Caki2 (cell line): ENCODE measurements at places on chromosomes 11 and 22.

GRCh38 chr11:78030429-78031325 lies 7.6 kb upstream of the KCTD14 start:
- no peak for DNase-seq

DNA sequence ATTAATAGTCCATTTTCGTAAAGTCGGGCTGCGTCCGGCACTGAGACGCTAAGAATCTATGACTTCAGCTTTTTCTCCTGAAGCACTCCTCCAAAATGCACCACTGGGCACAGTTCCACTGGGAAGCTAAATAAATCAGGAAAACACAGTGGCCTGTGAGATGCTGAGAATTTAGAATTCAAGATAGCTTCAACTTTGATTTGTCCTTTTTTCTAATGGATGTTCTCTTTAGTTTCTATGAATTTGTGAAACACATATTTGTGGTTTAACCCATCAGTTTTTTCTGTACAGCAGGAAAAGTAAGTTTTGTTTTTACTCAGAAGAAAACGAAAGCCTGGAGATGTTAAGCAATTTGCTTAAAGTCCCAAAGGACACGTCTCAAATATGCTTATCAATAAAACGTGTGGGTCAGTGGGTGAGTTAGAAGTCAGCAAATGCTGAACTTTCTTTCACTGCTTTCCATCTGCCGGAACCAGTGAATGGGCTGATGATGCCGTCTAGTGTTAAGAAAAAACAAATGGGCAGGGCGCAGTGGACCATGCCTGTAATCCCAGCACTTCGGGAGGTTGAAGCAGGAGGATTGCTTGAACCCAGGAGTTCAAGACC lies 40.7 kb upstream of the CLMP start:
- DNase-seq: no peak

GRCh38 chr11:87290304-87290922 lies 252.7 kb downstream of the TMEM135 start:
- peak; percentile 17 for DNase-seq

GRCh38 chr11:84541731-84542340 lies 1085.3 kb downstream of the DLG2 start:
- DNase-seq: no peak

DNA sequence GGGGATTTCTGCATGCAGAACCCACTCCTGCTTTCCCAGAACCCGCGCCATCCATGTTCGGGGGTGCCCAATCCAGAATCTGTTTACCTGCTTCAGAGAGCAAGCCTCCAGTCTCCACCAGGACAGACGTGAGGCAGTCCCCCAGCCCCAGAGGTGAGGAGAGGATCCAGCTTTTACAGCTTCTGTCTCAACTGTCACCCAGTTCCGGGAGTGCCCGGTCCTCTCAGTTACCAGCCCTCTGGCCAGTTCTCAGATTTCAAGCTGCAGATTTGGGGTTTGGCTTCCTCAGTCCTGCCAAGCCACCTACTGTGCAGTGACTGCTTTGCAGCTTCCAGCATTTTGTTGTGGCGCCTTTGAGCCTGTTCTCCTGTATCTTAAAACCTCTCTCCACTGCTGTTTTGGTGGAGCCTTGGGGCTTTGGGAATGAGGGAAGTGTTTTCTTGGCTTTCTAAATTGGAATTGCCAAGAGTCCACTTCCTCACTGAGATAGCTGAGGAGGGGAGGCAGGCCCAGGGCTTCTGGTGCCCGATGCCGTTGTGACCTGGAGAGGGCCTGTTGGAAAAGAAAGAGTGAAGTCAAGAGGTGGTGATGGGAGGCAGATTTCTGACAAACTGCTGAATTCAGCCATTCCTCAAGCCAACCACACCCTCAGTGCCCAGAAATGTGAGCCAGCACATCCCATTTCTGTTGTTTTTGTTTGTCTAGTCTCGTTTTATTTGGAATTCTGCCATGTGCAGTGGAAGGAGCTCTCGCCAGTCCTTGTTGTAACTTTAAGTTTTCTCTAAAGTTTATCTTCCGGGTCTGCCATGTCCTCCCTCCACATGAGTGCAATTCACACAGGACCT lies 513.4 kb downstream of the TBC1D22A start:
- DNase-seq: peak; percentile 29

DNA sequence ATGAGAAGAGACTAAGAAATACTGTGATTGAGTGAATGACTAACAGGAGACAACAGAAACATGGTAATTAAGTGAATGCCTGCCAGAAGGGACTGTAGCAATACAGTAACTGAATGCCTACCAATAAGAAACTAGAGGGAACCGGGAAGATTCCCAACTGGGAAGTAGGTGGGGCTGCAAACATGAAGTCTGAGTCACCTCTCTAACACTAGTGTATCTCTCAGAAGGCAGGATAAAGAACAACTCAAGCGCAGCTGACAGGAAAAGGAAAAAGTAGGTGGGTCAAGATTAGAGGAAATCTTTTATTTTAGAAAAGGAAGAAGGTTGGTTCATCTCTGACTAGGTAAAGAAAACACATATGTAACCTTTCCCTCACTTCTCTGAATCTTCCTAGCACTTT lies 14.0 kb downstream of the C11orf42 start:
- DNase-seq: peak; percentile 84

- peak; percentile 25 for DNase-seq
Observed at GRCh38 chr22:43955883-43956782, 891 bp downstream of the SAMM50 start.

DNA sequence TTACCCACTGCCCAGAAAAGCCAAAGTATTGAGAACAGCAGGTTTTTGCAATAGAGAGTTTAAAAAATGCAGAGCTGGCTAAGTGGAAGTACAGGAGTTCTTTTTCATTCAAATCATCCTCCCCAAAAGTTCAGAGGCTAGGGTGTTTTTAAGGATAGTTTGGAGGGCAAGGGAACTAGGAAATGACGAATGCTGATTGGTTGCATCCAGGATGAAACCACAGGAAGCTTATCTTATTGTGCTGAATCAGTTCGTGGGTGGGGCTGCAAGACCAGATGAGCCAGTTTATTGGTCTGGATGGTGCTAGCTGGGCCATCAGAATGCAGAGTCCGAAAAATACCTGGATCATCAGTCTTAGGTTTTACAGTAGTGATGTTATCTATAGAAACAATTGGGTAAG lies 1427.1 kb downstream of the LRRC4C start:
- DNase-seq: no peak

DNA sequence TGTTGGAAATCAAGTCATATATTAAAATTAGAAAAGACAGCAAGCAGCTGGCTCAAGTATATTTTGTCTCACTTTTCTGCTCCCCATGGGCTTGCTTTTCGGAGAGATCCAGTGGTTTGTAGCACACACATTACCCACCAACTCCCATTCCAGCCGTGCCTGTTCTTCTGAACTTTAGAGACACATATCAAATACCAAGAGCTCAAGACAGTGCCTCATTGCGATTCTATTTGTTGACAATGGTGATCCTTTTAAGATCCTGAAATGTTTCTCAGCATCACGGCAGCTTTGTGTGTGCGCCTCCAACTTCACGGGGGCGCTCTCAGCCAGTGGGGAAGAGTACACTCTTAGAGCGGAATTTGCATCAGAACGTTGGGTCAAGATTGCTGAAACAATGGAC lies 52.9 kb downstream of the BARX2 start:
- DNase-seq: no peak

DNA sequence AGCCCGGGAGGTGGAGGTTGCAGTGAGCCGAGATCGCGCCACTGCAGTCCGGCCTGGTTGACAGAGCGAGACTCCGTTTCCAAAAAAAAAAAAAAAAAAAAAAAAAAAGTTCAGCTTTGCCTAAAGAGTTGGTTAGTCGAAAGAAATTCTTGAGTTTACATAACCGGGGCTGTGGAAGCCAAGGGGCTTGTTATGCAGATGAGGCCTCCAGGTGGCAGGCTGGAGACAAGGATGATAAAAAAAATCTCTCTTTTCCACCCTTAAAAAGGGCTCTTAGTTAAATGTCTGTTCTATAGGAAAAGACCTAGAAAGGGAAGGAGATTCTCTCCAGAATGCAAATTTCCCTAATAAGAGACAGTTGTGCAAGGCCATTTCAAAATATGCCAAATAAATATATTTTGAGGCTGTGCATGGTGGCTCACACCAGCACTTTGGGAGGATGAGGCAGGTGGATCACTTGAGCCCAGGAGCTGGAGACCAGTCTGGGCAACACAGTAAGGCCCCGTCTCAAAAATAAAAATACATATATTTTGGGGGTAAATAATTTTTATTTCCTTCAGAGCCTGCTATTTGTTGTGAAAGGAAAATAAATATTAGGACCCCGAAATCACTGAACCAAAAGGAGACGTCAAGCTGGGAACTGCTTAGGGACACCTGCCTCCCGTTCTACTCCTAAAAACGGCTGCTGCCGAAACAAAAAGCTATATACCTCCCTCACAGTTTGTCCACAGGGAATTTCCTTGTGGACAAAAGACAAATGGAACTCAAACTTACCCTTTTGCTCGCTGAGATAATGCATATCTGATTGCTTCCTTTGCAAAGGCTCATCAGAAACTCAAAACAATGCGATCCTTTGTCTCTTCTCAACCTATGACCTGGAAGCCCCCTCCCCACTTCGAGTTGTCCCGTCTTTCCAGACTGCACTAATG lies 2.4 kb upstream of the IFITM2 start:
- DNase-seq: peak; percentile 31

- no peak for DNase-seq
Observed at GRCh38 chr11:67634366-67635230, 4.9 kb upstream of the NUDT8 start.

DNA sequence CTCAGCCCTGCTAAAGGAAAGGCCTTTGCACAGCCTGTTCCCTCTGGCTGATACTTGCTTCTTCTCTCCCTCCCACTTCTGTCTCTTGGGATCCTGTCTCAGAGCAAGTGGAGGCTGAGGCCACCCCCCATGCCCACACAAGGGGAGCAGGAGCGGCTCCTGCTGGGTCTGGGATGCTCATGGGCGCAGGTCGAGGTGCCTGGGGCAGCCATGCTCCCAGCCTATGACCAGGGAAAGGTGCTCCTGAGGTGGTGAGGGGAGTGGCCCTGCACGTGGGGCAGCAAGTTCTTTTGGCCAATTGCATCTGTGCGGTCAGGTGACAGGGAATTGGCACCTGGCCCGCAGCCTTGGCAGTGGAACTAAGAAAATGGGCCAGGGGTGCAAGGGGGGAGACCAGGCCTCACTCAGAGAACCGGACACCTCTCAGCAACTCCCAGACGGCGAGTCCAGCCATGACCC lies 1.5 kb downstream of the MAPK11 start:
- DNase-seq: no peak

DNA sequence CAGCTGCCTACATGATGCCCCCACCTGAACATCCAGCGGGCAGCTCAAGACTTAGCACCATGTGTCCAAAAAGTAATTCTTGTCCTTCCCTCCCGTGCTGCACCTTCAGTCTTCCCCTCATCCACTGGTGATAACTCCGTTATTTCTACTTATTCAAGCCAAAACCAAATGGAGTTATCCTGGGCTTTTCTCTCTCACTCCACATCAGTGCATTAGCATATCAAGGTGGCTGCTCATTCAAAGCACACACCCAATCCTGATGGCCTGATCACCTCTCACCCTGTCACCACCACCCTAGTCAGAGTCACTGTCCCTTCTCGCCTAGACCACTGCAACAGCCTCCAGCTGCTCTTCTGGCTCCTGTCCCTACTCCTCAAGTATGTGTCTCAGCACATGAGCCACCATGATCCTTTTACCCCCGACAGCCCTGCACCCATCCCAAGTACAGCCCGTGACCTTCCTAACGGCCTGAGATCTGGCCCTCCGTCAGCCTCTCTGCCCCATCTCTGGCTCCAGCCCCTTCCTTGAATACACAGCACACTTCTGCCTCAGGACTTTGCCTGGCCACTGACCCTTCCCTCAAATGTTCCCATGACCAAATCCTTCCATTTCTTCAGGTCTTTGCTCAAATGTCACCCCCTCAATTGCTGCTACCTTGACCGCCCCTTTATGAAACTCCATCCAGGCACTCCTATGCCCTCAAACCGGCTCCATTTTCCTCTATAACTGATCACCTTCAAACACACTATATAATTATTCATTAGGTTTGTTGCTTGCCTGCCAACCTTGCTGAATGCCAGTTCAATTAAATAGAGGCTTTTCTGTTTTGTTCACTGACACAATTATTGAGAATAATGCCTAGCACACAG lies 19.7 kb upstream of the SLC25A1 start:
- DNase-seq: no peak

- no peak for DNase-seq
Observed at GRCh38 chr22:49966774-49967705, 6.5 kb downstream of the PIM3 start.

DNA sequence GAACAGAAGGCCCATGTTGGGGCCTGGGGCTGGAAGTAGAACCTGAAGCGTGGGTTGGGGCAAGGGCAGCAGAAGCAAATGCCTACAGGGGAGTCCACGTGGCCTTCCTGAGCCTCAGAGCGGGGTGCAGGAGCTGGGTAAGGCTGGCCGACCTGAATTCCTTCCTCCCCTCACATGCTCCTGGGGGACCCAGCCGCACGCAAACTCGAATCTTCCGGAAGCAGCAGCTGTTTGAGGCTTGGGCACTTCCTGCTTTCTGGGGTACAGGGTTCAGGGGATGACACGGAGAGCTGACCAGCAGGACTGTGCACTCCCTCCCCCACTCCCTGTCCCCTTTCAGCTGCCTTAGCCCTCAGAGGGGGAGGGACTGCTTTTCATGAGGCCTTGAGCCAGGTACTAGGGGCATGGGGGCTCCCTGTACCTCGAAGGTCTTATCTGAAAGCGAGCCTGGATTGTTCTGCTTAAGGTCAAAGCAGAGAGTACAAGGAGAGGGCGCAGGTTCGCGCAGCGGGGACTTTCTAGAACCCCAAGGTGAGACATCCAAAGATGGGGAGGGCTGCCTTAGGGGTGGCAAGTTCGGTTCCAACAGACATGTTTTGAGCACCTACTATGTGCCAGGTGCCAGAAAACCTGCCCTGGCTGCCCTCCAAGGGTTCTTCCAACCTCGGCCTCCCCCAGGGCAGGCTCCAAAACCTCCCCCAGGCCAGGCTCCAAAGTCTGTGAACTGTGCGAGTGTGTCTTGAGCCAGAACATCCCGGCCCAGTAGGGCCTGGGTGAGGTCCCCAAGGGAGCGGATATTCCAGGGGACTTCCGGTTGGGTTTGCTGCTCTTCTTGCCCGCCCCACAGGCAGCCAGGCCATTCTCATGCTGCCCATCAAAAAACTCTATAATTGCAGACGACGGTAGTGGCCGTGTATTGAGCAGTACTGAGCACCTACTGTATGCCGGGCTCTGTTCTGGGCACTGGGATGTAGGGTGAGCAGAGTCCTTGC lies 1.7 kb downstream of the NCF4 start:
- no peak for DNase-seq

DNA sequence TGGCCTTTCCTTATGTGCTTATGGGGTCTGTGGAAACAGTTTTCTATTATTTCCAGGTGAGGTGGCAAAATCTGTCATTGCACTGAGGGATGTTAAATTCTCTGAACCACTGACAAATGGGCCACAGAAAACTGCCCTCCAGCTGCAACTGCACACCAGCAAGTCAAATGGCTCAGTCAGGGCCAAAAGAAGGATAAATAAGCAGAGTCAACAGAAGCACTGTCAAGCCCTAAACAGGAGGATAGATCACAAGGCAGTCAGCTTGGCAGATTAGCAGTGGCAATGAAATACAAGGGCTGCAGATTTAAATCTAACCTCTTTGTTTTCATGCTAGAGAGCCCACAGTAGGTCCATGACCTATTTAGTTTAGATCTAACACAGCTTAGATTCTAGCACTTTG lies 435.6 kb downstream of the ETS1 start:
- no peak for DNase-seq

GRCh38 chr22:49620003-49620556 lies 207.6 kb downstream of the BRD1 start:
- DNase-seq: no peak
